ENCODE measurements at places on chromosomes 11 and 22. TPM values are rescaled to one million over a fixed set of nuclear protein-coding genes. Genes with fewer than 3 reads are reported as not detected.

The C11orf91 gene
- 0.21 TPM for polyA plus RNA-seq

The CCS gene
- polyA plus RNA-seq, result 41.6 TPM

The SPDYC gene
- polyA plus RNA-seq, result not detected

The LPXN gene
- 5.1 TPM for polyA plus RNA-seq

The NRIP3 gene
- 3.7 TPM for polyA plus RNA-seq

The GGTLC3 gene
- polyA plus RNA-seq, result not detected

The GLYAT gene
- polyA plus RNA-seq, result not detected

The RIC3 gene
- not detected for polyA plus RNA-seq

The ZP1 gene
- not detected for polyA plus RNA-seq

The PDGFB gene
- 179 TPM for polyA plus RNA-seq

The TMEM179B gene
- polyA plus RNA-seq, result 102 TPM

The CCDC15 gene
- polyA plus RNA-seq, result 0.75 TPM

The IFITM1 gene
- polyA plus RNA-seq, result 24.6 TPM

The MRGPRX4 gene
- polyA plus RNA-seq, result not detected

The INPP5J gene
- polyA plus RNA-seq, result 0.43 TPM

The SEC14L2 gene
- 24.0 TPM for polyA plus RNA-seq

The PARVA gene
- 40.6 TPM for polyA plus RNA-seq

The IFITM2 gene
- 1,428 TPM for polyA plus RNA-seq

The AASDHPPT gene
- polyA plus RNA-seq, result 14.3 TPM

The CHST1 gene
- polyA plus RNA-seq, result 12.6 TPM

The MICAL2 gene
- polyA plus RNA-seq, result 67.6 TPM

The IRAG1 gene
- 0.22 TPM for polyA plus RNA-seq

The MYEOV gene
- 3.8 TPM for polyA plus RNA-seq

The POU2F3 gene
- polyA plus RNA-seq, result 0.08 TPM

The SPA17 gene
- 3.9 TPM for polyA plus RNA-seq

The SCUBE1 gene
- 0.07 TPM for polyA plus RNA-seq

The SERPIND1 gene
- polyA plus RNA-seq, result 0.94 TPM

The MMP13 gene
- polyA plus RNA-seq, result not detected

The MRGPRE gene
- polyA plus RNA-seq, result not detected

The APOL1 gene
- polyA plus RNA-seq, result 6.8 TPM

The MTFP1 gene
- polyA plus RNA-seq, result 55.4 TPM

The GDPD4 gene
- not detected for polyA plus RNA-seq

The EMID1 gene
- polyA plus RNA-seq, result 0.56 TPM

The FAT3 gene
- polyA plus RNA-seq, result 0.41 TPM

The CCDC116 gene
- 0.21 TPM for polyA plus RNA-seq

The MAP4K2 gene
- polyA plus RNA-seq, result 44.0 TPM

The IGF2 gene
- polyA plus RNA-seq, result 4.3 TPM

The MS4A8 gene
- not detected for polyA plus RNA-seq

The SYCE3 gene
- polyA plus RNA-seq, result not detected

The PGR gene
- not detected for polyA plus RNA-seq

The DGAT2 gene
- 0.79 TPM for polyA plus RNA-seq

The MS4A4E gene
- polyA plus RNA-seq, result not detected

The CARD10 gene
- polyA plus RNA-seq, result 36.1 TPM

The HEPN1 gene
- polyA plus RNA-seq, result not detected

The APOA4 gene
- not detected for polyA plus RNA-seq

The RASD2 gene
- polyA plus RNA-seq, result not detected

The PLA2G3 gene
- polyA plus RNA-seq, result 0.91 TPM

The JHY gene
- polyA plus RNA-seq, result 1.3 TPM

The PDE3B gene
- polyA plus RNA-seq, result 0.26 TPM

The LSP1 gene
- not detected for polyA plus RNA-seq

The TAF10 gene
- polyA plus RNA-seq, result 149 TPM

All from endothelial cell of umbilical vein (primary cell).